CD4-positive, alpha-beta T cell treated with Interleukin-17A for 1 hour (primary cell): ENCODE measurements at places on chromosomes 7 and 10.
A peak's percentile ranks its signal among the peaks of the same experiment; 100 is the strongest.

- no peak for DNase-seq
These were observed 45.5 kb upstream of the DMBT1 start for GRCh38 chr10:122515022-122515424.

- no peak for DNase-seq
These were observed 203.9 kb downstream of the TEX36 start for GRCh38 chr10:125479059-125479458.

GRCh38 chr7:141737118-141737835 lies 881 bp upstream of the SSBP1 start:
- peak; percentile 46 for DNase-seq

GRCh38 chr10:120530699-120531098 lies 73.7 kb downstream of the PLPP4 start:
- no peak for DNase-seq

DNA sequence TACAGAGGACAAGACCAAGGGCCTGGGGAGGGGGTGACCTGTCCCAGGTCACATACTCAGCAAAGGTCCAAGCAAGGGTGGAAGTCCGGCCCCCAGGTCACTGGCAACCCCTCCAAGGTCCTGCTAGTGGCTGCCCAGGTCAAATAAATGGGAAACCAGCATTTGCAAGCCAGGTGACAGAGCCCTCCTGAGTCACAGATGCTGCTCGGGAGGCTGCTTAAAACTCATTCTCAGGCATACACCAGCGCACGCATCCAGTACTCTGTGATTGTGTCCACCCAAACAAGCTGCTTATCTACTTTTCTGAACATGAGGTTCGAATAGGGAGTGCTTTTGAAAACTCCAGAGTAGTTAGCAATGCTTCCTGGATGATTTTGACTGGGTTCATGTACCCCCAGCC lies 130.6 kb downstream of the TAX1BP1 start:
- DNase-seq = no peak

- DNase-seq = peak; percentile 47
These were observed 9.8 kb downstream of the PODXL start for GRCh38 chr7:131546583-131547141.

DNA sequence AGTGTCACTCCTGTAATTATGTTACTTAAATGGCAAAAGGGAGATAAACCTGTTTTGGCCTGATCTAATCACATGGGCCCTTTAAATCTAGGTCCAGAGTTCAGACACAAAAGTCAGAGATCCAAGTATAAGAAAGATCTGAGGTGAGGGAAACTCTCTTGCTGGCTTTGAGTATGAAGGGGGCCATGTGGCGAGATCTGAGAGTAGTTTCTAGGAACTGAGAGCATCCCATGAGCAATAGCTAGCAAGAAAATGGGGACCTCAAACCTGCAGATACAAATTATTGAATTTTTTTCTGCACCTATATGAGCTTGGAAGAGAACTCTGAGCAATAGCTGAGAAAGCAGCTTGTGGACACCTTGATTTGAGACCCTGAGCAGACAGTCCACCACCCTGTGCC lies 27.6 kb downstream of the ANKRD7 start:
- no peak for DNase-seq

- DNase-seq = no peak
These were observed 173.9 kb downstream of the RNLS start for GRCh38 chr10:88409236-88409635.

DNA sequence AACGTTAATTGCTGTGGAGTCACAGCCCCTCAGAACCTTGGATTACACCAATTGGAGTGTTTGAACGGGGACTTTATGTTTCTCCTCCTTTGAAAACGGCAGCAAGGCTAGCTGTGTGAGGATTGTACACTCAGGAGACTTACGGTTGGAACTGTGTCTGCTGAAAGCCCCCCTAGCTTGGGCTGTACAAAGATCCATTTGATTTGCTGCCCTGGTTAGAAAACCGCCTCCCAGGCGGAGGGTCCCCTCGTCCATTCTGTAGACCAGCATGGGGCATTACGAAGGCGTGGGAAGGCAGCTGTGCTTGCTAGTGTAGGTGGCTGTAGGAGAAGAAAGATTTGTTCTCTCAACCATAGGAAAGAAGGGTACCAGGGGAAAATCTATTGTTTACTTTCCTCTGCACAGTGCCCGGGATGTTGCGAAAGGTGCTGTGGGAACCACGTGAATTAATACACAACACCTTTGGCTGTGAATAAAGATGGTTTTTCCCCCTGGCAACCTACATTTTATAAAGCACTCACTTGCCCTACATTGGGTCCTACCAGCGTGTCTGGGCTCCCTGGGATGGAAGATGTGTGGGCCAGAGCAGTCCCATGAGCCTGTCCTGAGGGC lies 73.4 kb upstream of the BTBD16 start:
- DNase-seq = no peak

GRCh38 chr7:98110249-98111022 lies 3.8 kb downstream of the LMTK2 start:
- no peak for DNase-seq
